ENCODE measurements at places on chromosomes 11 and 22.

DNA sequence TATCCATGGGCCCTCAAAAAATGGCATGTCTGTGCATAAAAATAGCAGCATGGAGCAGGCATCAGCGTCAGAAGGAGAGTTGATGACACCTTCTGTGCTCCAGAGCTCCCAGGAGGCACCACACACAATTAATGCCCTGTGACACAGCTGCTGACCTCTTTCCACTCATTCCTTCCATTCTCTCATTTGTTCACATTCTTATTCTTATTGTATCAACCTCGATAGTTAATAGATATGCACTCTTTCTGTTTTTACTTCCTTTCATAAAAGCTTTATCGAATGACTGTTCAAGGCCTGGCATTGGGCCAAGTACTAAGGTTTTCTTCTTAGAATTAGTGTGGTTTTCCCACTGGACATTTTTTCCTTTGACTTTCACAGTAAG lies 266.0 kb upstream of the MTNR1B start:
- DNase-seq: no peak

- no peak for DNase-seq
These were observed 13.6 kb downstream of the KRTAP5-5 start for GRCh38 chr11:1643146-1643690.

DNA sequence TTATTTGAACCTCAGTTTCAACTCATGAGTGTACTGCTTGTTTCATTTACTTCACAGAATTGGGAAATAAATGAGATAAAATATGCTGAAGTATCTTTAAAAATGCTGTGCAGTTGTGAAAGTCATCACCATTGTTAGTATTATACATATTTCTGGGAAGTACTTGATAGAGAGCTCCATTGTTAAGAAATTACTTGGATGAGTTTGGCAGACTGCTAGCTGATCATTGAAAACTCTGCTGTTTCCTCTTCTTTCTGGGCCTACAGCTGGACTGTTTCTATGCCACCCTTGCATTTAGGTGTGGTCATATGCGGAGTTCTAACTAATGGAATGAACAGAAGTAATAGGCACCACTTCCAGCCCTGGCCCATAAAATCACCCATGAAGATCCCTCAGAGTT lies 10.0 kb downstream of the SIK2 start:
- no peak for DNase-seq

DNA sequence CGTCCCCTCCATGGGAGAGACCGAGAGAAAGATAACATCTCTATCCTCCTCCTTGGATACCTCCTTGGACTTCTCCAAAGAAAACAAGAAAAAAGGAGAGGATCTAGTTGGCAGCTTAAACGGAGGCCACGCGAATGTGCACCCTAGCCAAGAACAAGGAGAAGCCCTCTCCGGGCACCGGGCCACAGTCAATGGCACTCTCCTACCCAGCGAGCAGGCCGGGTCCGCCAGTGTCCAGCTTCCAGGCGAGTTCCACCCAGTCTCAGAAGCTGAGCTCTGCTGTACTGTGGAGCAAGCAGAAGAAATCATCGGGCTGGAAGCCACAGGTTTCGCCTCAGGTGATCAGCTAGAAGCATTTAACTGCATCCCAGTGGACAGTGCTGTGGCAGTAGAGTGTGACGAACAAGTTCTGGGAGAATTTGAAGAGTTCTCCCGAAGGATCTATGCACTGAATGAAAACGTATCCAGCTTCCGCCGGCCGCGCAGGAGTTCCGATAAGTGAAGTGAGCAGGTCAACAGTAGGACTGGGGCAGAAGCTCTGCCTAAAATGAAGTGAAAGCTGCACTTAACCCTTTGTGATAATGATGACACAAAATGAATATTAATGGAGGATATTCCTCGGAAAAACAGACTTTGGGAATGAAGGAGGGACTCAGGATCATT lies 65.3 kb downstream of the WNT11 start:
- no peak for DNase-seq

- no peak for DNase-seq
These were observed 1.6 kb downstream of the GRAMD1B start for GRCh38 chr11:123431619-123432018.

DNA sequence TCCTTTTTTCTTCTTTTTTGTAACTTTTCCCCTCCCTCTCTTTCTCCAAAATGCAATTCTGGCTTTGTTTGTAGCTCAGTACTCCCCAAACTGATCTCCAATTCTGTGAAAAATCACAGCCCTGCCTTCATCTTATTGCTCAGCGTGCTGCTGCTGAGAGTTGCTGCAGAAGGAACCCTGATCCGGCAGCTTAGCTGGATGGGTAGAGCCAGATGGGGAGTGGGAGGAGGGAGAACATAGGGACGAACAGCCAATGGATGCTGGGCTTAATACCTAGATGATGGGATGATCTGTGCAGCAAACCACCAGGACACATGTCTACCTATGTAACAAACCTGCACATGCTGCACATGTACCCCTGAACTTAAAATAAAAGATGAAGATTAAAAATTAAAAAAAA lies 47.5 kb upstream of the E2F8 start:
- DNase-seq: no peak

DNA sequence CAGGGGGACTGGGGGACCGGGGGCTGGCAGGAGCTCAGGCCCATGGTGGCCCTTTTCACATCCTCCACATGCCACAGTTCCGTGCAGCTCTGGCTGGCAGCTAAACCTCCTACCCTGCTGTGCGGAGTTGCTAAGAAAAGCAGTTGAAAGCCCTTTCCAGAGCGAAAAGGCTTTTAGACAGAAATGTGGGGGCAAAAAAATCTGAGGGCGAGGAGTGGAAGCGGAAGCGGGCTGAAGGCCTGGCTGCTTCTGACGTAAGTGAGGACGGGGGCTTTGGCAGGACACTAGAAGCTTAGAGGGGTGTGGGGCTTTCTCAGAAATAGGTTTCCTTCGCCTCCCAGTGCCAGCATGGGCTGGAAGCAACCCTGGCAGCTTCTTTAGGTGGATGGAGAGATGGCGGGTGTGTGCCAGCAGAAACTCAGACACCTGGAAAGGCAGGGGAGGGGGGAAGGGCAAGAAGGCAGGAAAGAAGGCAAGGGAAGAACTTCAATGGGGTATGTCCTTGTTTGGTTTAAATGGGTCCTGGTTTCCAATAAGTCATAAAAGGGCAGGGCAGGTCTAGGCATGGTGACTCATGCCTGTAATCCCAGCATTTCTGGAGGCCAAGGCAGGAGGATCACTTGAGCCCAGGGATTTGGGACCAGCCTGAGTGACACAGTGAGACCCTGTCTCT lies 11.2 kb upstream of the DGKZ start:
- DNase-seq: no peak

GRCh38 chr11:14873632-14874031 lies 18.4 kb downstream of the CYP2R1 start:
- DNase-seq: no peak
